Natural killer cell treated with Interleukin-12 subunit alpha and Interleukin-12 subunit beta and Interleukin-15 and Interleukin-18, amount 100 ng/mL, for 72 hours (primary cell): ENCODE measurements at places on chromosomes 7 and 10. TPM values are rescaled to one million over a fixed set of nuclear protein-coding genes. Genes with fewer than 3 reads are reported as not detected.

LIPM gene
- not detected for total RNA-seq

BAMBI gene
- total RNA-seq, result 0.14 TPM

GRCh38 chr7:81430761-81431160 lies 339.1 kb downstream of the HGF start:
- H3K27me3 ChIP-seq, result no peaks in the 10 kb centered on the region
- no peak overlapping the region for H3K4me3 ChIP-seq
- H3K36me3 ChIP-seq, result peaks cover 5% of the 10 kb centered on the region

- H3K4me3 ChIP-seq, result no peak overlapping the region
- H3K4me1 ChIP-seq, result no peaks in the 10 kb centered on the region
Observed at GRCh38 chr7:86645676-86646276, 2.1 kb downstream of the GRM3 start.

DNA sequence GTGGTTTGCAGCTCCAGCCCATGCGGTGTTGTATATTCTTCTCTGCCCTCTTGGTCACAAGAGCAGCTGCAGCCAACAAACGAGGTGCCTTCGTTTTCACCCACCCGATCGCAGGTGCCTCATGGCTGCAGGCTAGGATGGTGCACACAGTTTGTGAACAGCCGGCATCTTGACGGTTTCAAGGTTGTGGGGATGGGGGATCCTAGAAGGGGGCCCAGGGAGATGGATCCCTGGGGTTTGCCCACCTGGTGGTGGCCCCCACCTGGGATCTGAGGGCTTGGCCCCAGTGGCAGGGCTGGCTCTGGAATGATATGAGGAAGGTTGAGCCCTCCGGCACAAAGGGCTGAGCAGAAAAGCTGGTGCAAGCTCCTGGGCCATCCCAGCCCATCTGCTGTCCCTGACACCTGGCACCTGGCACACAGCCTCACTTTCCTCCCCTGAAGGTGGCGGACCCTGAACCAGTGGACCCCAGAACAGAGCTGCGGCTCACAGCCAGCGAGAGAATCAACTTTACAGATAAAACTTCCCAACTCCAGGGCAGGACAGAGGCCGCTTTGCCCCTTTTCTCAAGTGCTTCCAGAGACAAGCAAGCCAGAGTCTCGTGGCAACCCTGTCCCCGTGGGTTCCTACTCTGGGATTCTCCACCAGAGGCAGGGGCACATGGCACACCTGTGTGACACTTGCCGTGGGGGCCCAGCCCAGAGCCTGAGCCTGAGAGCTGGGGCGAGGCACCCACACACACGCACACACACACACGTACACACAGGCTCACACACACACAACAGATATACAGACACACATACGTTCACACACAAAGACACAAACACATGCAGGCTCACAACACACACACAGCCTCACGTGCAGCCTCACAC lies 177.3 kb upstream of the PPP2R2D start:
- H3K27ac ChIP-seq, result no peak overlapping the region
- H3K36me3 ChIP-seq, result no peaks in the 10 kb centered on the region
- no peak overlapping the region for H3K4me3 ChIP-seq
- peaks cover 8% of the 10 kb centered on the region for H3K4me1 ChIP-seq
- peak; percentile 22 for DNase-seq

- DNase-seq, result no peak
- H3K4me3 ChIP-seq, result no peak overlapping the region
- no peaks in the 10 kb centered on the region for H3K27me3 ChIP-seq
- no peak overlapping the region for H3K27ac ChIP-seq
- H3K4me1 ChIP-seq, result peaks cover 3% of the 10 kb centered on the region
Observed at GRCh38 chr7:133517766-133518165, 264.9 kb downstream of the EXOC4 start.

DNA sequence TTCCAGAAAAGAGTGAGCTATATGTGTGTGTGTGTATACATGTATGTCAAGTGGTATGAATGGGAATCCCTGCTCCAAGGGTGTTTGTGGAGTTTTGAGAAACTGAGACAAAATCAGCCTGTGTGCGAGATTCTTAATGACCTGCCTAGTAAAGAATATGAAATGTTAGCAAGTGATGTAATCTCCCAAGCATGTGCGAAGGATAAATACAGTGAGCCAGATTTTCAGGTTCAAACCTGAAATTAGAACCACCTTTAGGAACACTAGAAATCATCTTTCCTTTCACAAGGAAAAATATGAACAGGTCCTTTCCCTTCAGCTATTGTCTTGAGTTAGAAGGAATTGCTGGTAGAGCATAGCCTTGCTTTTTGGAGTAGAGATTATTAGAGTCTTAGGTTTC lies 457.6 kb downstream of the LRMDA start:
- H3K4me3 ChIP-seq, result no peak overlapping the region
- DNase-seq, result no peak
- H3K27me3 ChIP-seq, result peaks cover 3% of the 10 kb centered on the region

DNA sequence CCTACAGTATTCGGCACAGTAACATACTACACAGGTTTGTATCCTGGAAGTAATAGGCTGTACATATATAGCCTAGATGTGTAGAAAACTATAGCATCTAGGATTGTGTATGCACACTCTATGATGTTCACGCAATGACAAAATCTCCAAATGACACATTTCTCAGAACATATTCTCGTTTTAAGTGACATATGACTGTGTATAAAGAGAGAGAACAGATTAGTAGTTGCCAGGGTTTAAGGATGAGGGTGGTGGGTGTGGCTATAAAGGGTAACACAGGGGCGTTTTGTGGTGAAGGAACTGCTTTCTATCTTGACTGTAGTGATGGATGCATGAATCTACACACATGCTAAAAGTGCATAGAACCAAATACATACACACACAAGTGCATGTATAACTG lies 101.2 kb downstream of the ARL4A start:
- no peaks in the 10 kb centered on the region for H3K4me1 ChIP-seq
- DNase-seq, result no peak
- no peak overlapping the region for H3K4me3 ChIP-seq

- H3K4me3 ChIP-seq, result peak overlapping the region; percentile 99
- H3K27ac ChIP-seq, result peak overlapping the region; percentile 99
- peaks cover 58% of the 10 kb centered on the region for H3K4me1 ChIP-seq
Observed at GRCh38 chr10:100184840-100185239, 989 bp downstream of the ERLIN1 start.
